ENCODE measurements at places on chromosomes 4 and X. TPM values are rescaled to one million over a fixed set of nuclear protein-coding genes. Genes with fewer than 3 reads are reported as not detected.

DNA sequence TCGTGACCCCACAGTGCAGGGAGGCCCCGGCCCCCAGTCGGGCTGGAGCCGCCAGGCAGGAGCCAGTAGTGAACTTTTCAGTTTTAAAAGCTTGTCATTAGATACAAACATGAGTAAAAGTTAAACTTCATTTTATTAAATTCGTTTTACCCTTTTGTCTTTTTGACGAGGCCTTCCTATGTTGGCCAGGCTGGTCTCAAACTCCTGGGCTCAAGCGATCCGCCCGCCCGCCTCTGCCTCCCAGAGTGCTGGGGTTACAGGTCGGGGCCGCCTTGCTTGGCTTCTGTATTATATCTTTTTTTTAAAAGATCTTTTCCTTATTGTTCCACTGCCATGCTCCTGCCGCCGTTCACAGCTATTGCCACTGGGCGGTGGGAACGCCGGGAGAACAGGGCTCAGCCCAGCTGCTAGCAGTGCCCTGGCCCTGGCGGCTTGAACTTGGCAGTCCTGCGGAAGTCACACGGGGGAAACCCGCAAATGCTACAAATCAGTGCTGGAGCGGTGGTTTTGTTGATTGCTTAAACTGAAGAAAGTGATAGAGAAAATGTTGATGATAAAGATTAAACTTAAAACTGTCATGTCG, 968 bp upstream of the NELFA start:
- no peak for DNase-seq
- H3K27me3 ChIP-seq: no peaks in the 10 kb centered on the region
- H3K4me3 ChIP-seq: peak overlapping the region; percentile 99
- no peaks in the 10 kb centered on the region for H3K36me3 ChIP-seq
- H3K27ac ChIP-seq: peak overlapping the region; percentile 97

GRCh38 chr4:186121057-186121456, 16.6 kb downstream of the FAM149A start:
- H3K36me3 ChIP-seq: no peaks in the 10 kb centered on the region
- DNase-seq: no peak
- no peaks in the 10 kb centered on the region for H3K27me3 ChIP-seq
- no peaks in the 10 kb centered on the region for H3K4me1 ChIP-seq
- H3K4me3 ChIP-seq: no peak overlapping the region

DNA sequence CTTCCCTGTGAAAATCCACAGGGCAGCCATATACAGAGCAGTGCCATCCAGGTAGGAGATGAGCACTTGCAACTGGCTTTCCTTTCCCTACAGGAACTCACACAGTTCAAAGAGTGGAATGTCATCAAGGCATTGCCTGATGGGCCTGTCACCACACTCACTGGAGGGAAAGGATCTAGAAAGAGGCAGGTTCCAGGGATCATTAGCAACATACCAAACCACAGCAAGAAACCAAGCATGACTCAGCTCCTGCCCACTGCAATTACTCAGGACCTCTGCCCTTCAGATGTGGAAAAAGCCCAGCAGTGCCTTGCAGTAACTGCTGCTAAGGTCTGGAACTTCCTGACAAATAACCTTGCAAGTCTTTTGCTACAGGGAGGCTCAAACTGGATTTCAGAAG, 101.2 kb downstream of the ZNF674 start:
- H3K4me1 ChIP-seq: no peaks in the 10 kb centered on the region
- no peak for DNase-seq
- no peak overlapping the region for H3K4me3 ChIP-seq
- no peak overlapping the region for H3K27ac ChIP-seq

DNA sequence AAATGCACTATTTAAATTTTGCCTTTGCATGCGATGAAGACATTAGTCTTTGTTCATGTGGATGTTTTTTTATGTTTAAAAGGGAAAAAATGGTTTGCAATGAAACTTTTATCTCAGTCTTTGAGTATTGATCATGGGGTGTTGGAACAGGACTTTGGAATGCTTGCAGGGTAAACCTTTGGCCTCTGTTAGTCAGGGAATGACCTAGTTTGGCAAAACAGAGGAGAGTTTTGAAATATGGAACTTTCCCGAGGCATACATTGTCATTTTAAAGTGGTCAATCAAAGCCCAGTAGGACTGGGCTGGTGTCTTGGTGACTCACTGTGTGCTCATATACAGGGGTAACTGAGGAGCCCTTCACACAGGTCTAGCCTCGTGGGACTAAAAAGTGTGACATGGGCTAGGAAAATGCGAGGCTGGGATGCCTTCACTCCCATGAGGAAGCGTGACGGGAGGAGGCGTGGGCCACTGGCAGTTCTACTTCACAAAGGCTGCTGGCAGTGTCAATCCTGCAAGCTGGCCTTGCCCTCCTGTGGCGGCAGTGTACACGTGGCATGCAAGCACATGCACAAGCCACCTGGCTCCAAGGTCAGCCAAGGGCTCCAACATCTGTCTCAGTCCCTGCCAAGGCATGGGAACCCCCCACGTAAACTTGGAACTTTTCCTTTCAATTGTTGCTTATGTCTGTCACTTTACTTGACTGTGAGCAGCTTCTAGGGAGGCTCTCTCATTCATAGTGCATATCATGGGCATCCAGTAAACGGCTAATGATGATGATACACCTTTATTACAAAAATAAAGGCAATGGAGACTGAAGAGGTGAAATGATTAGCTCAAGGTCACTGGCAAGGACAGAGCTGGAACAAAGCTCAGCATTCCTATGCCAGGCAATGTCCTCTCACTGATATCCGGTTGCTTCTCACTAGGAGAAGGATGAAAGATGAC, 5.2 kb upstream of the F11 start:
- DNase-seq: no peak
- no peaks in the 10 kb centered on the region for H3K36me3 ChIP-seq
- H3K4me1 ChIP-seq: no peaks in the 10 kb centered on the region
- no peak overlapping the region for H3K4me3 ChIP-seq

Gene H2BW2
- not detected for total RNA-seq

All from sigmoid colon (tissue), 7 donors.